NCI-H187 (cell line): ENCODE measurements at places on chromosomes 1 and 21.
A peak's percentile ranks its signal among the peaks of the same experiment; 100 is the strongest.

DNA sequence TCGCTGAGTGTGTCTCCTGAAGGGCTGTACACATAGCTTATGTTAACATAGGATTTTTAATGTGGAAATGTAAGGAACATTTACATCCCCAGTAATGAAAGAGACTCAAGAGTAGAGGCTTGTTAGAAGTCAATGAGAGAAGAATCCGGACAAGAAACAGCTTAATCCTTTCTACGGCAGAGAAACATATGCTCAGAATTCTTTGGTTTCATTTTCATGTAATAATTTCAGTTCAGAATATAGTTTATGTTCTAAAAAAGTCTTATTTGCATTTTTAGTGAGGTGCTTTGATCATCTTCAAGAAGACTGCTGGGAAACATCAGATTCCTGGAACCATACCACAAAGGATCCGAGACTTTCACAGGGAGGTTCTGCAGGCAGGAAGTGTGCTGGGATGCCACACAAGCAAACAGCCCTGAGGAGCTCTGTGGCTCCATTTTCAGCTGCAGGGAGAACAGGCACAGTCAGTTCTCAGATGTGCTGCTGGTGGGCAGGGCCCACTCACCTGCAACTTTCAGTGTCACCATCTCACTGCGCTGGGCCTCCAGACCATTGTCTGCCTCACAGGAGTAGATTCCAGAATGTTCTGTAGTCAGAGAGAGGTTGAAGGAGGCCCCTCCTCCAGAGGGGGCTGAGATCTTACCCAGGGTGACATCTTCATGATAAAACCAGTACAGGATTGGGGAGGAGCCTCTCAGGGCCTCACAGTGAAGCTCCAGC, 28.4 kb downstream of the FCRL5 start:
- DNase-seq, result no peak

GRCh38 chr1:59971464-59971911, 44.9 kb upstream of the CYP2J2 start:
- DNase-seq, result no peak

DNA sequence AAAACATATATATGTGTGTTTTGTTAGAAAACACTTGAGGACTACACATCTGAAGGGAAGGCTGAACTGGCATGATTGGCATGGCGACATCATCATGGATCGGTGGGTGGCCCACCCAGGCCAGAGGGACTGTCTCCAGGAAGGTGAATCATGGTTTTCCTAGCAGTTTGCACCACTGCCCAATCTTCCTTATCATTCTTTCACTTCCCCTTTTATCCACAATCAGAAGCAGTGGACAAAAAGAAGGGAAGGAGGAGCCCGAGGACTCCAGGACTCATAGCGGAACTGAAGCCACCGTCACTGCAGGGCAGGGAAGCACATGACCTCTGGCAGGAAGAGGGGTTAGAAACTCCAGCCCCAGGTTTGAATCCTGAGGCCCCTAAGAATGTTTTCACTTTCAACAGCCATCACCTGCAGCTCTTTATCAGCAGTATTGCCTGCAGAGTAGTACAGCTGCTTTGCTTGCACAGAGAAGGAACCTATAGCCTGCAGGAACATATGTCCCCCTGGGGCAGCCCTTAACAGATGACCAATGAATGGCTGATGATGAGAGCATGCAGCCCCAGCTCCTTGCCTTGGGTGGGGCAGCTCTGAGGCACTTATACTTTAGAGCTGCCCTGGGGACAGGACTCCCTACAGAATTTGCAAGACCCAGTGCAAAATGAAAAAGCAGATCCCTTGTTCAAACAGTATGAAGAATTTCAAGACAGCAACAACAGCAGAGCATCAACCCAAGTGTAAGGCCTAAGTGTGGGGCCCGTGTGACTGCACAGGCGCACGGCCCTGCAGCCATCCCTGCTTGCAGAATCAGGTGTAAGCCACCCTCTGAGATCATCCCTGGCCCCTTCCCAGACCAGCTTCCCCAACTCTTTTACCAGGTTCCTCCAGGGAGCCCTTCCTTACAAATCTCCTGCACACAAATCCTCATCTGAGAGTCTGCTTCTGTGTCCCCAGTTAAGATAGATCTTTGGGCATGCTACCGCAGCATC, 241.8 kb upstream of the IRF2BP2 start:
- no peak for DNase-seq

DNA sequence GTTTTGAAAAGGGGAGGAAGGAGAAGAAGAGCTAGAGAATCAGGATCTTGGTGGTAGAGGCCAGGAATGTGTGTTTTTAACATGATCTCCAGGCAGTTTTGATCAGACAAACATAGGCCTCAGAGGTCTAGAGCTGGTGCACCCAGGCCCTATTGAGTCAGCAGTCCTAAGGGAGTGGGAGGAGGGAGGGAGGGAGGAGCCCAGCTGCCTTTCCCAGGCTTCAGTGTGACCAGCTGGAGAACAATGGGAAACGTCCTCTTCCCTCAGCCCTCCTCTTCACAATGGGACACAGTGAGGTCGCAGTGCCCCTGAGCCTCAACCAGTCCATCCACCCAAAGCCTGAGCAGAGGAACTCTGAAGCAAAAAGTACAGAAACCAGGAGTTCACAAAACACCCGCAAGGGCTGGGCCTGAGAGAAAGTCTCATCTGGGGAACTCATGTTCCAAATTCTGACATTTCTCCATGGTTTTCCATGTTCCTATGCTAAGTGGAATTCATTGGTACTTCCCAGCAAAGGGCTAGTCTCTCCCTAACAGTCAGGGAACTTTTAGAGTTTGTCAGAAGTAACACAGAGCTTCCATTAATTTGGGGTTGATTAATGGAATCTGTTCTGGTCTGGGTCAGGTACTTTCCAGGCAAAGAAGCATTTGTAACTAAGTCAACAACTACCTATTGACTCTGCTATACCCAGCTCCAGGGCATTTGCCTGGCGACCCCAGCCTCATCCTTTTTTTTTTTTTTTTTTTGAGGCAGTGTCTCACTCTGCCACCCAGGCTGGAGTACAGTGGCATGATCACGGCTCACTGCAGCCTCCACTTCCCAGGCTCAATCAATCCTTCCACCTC, 37.5 kb downstream of the ELAPOR1 start:
- no peak for DNase-seq

DNA sequence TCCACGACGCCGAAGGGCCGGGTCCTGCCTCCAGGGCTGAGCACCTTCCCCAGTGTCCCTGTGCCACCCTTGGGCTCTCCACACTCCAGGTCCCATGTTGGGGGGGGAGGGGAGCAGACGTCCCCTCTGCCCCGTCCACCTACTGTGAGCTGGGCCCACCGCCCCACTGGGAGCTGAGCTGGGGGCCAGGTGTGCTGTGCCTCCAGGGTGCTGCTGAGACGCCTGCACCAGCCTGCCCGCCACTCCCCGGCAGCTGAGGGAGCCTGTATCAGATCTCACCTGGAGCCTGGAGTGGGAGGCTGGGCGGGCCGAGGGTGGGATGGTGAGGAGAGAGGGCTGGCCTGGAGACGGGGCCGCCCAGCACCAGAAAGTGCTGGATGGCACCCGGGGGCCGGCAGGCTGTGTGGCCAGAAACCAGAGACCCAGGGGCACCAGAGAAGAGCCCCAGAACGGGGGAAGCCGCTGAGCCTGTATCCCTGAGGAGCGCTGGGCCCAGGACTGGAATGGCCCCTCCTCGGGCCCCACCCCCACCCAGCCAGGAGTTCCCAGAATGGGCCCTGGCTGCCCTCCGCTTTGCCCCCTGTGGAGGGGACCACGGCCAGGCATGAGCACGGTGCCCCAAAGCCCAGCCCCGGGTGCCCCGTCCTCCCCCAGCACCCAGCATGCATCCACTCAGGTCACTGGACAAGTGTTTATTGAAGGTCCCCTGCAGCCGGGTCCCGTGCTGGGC, 3.4 kb downstream of the TNFRSF18 start:
- peak; percentile 14 for DNase-seq

GRCh38 chr1:15952317-15953258, 23.3 kb downstream of the ZBTB17 start:
- DNase-seq, result no peak

DNA sequence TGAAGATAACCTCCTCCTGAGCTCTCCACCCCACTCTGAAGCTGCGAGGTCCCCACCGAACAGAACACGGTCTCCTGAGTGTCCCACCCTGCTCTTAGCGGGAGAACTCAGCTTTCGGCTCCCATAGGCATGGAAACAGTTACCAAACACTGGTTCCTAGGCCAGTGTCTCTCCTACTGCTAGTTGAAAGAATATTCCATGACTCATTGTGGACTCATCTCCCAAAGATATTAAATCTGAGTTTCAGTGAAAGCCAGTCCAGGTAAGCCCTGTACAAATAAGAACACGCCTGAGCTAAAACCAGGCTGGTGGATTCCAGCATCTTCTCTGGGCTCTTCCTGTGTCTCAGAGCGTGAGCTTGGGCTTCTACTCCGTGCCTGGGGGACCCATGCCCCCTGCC, 107.5 kb upstream of the CLDN14 start:
- DNase-seq, result no peak

DNA sequence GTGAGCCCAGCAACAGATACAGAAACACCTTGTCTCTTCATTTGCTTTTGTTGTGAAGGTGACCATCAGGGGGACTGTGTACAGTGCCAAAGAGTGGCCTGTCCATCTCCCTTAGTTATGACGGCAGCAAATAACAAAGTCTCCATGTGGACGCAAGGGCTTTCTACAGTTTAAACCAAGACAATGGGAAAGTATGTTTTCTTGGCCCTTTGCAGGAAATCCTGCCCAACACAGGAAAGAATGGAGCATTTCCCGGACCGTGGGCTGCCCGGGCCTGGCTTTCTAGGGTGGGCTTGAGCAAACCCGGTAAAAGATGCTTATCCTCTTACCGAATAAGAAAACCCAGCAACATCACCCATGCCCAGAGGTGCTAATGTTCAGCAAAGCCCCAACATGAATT, 87.3 kb downstream of the ZBTB18 start:
- DNase-seq, result no peak

DNA sequence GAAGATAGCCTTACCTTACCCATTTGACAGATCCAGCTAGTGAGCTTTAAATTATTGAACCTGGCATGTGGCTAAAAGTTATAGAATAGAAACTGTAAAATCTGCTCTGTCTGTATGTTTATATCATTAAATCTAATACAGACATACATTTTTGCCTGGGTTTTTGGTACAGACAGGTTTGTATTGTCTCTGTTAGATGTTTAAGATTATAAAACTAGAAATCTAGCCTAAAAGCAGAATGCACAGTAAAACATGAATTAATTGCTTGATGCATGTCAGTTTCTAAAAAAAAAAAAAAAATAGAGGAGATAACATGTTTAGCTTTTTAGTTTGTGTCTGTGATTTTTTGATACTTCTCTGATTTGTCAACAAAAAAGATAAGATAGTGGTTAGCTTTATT, 477.6 kb upstream of the LRRC7 start:
- DNase-seq, result no peak

DNA sequence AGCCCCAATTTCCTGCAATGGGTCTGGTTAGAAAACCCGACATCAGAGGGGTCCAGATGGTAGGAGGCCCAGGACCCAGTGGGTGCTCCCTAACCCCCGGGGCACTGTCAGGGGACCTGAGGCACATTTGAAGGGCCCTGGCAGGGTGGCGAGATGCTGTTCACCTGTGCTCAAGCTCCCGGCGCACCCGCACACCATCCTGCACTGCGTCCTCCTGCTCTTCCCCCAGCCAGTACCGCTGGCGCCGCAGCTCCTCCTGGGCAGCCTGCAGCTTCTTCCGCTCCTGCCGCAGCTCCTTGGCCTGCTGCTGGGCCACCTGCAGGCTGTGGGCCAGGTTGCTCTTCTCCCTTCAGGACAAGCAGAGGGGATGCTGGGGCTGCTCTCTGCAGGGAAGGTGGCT, 36.0 kb downstream of the RNU1-1 start:
- no peak for DNase-seq

DNA sequence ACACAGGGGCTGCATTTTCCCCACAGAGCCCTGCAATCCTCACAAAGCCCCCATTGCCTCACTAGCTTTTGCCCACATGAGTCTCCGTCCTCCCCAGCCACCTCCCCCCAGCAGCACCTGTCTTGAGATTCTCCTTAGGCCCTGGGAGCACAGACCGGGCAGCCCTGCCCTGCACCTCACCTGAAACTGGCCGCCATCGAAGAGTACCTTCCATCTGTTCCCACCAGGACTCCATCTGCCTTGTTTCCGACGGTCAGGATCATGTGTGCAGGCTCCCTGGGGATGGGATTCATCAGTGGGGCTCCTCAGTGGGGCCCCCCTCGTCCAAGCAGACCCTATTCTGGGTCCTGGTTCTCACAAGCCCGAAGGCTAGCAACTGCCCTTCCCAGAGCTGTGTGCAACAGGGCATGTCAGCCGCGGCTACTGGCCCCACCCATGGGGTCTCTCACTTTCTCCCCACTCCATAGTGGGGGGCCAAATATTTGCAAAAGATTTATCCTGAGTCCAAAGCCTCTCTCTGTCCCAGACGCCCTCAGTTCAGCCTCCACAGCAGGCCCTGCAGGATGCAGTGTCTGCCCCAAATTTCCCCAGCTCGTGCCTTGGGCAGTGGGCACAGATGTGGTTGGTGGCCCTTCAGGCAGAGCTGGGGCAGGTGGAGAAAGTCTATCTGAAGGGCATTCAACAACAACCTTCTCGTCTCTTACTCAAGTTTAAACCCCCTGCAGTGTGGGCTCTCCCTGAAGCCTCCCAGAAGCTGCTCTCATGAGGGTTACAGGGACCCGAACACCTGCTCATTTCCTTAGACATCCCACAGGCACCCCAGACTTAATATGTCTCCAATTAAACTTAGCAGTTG, 4.8 kb downstream of the PDZK1IP1 start:
- no peak for DNase-seq

DNA sequence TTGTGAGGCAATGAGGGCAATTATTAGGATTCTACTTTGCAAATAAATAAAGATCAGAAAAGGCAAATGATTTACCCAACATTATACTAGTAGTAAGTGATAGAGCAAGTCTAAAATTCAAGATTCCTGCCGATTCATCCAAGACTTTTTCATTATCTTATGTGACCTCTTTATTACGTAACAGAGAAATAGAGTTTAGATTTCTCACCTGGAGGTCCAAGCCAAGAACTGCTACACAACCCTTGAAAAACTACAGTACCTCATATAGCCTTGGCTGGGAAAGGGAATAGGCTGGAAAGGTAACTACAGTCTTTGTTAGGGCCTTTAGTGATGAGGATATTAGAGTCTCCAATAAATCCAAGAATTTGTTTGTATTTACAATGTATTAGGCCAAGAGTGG, 13.3 kb downstream of the EEIG2 start:
- DNase-seq, result no peak
